MG63 (cell line): ENCODE measurements at places on chromosomes 12 and 14. TPM values are rescaled to one million over a fixed set of nuclear protein-coding genes. Genes with fewer than 3 reads are reported as not detected.

GNB3 gene
- total RNA-seq: 0.43 TPM in 1 of 2 replicates, not detected in the other

- no peak for DNase-seq
Observed at GRCh38 chr14:23442721-23443356, 7.4 kb upstream of the MYH7 start.

DNA sequence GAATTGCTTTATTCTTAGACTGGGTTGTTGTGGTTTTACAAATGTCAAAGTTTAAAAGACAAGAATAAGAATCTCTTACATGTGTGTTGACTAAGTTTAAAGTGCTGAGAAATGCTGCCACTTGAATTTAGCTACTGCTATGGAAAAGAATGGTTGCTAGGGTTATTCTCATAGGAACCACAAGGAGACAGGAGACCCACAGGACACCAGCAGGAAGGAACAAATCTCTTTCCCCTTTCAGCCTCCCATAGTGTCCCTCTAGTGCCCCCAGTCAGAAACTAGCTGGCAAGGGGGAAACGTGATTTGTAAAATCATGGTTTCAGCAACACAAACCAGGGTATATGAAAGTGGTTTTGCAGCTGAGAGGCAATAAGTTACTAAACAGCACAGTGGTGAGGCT, 102.7 kb downstream of the ST8SIA1 start:
- DNase-seq: no peak

KRT5 gene
- total RNA-seq: 0.23 TPM in 1 of 2 replicates, not detected in the other

DNA sequence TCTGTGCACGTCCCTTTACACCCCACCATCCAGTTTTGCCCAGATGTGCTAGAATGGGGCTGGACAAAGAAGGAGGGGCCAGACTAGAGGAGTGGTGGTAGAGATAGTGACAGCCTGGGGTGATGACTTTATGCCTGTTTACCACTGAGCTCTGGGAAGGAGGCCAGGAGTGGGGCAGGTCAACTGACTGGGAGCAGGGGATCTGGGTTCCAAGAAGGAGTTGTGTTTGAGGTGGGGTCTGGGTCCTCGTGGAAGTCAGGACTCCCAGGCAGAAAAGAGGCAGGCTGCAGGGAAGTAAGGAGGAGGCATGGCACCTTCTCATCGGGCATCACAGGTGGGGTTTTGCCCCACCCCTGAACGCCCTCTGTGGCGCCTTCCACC, 315 bp downstream of the LTB4R2 start:
- DNase-seq: no peak

KLRF2 gene
- total RNA-seq: not detected in 2 replicates

- DNase-seq: no peak
Observed at GRCh38 chr14:50402965-50403364, 6.3 kb upstream of the CDKL1 start.

DNA sequence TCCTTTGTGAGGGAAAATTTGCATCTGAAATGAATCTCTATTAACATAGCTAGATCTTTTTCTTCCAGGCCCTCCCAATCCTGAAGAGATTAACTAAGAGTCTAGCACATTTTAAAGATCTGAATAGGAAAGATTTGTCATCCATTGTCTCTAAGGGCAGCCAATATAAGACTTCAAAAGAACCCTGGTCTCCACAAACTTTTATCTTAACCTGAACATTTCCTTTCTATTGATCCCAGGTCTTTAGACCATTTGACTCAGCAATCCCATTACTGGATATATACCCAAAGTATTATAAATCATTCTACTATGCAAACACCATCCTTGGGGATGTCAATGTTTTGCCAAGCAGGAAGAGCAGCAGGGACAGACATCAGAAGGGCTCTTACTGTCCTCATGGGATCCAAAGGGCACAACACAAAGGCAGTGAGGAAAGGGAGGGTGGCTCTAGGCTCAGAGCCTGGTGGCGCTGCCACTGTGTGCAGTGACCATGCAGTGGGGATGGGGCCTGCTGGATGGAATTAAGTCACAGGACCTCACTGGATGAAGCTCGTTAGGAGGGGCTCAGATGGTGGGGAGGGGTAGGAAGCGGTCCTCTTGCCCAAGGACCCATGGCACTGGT, 12.7 kb upstream of the BDKRB2 start:
- DNase-seq: no peak

DNA sequence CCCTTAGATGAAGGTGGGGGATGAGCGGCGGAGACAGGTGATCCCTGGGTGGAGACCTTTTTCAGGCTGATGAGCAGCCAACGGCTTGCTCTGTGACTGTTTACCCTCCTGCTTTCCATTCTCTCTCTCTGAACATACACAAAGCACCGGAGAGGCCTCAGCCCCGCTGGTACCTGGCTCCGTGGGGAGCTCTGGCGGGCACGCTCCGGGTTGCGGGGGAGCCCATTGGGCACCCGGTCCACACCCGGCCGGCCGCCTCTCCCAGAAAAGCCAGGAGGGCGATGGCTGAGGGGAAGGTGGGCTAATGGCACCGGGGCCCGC, 545 bp downstream of the SMARCC2 start:
- DNase-seq: no peak
